ENCODE measurements at places on chromosomes 3 and 15. TPM values are rescaled to one million over a fixed set of nuclear protein-coding genes. Genes with fewer than 3 reads are reported as not detected.

DNA sequence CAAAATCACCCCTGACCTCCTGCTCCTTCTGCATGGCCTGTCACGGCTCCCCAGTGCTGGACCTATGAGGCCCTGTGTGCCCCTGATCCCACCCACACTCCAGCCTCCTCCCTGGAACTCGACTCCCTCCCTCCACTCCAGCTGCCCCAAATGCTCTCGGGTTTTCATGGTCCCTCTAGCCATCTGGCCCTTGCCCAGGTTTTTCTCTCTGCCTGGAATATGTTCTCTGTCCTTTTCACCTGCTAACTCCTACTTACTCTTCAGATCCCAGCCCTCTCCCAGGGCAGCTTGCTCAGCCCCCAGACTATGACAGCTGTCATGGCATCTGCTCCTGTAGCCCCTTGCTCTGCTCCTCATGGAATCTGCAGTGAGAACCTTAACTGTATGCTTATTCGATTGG lies 30.3 kb downstream of the DUSP7 start:
- DNase-seq: no peak
- no peak overlapping the region for H3K27ac ChIP-seq
- H3K4me3 ChIP-seq: no peak overlapping the region
- no peaks in the 10 kb centered on the region for H3K36me3 ChIP-seq
- H3K27me3 ChIP-seq: no peaks in the 10 kb centered on the region

- no peak for DNase-seq
- H3K4me3 ChIP-seq: no peak overlapping the region
- H3K4me1 ChIP-seq: peaks cover 22% of the 10 kb centered on the region
- peaks cover 65% of the 10 kb centered on the region for H3K36me3 ChIP-seq
These were observed 60.7 kb downstream of the TASOR start for GRCh38 chr3:56622381-56622780.

GRCh38 chr3:175059788-175060187 lies 200.7 kb downstream of the NAALADL2 start:
- no peaks in the 10 kb centered on the region for H3K4me1 ChIP-seq
- DNase-seq: no peak
- no peak overlapping the region for H3K27ac ChIP-seq
- H3K27me3 ChIP-seq: no peaks in the 10 kb centered on the region
- no peaks in the 10 kb centered on the region for H3K36me3 ChIP-seq

GRCh38 chr3:127097072-127097405 lies 95.9 kb upstream of the PRR23E start:
- no peaks in the 10 kb centered on the region for H3K4me1 ChIP-seq
- no peaks in the 10 kb centered on the region for H3K36me3 ChIP-seq
- DNase-seq: no peak
- H3K27me3 ChIP-seq: peaks cover 25% of the 10 kb centered on the region
- no peak overlapping the region for H3K27ac ChIP-seq

DNA sequence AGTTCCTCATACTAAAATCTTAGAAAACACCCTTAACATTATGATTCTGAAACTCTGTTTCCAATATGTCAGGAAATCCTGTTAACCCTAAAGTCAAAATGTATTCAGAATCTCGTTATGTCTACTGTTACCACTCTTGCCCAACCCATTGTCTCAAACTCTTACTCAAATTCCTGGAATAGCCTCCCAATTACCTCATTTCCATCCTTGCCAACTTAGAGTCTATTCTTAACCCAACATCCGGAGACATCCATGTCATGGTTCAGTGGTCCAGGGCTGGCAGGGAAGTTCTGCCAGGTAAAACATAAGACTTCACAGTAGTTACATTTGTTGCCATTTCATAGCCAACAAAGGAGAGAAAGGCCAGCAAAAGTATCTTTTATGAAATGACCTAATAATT lies 593.9 kb downstream of the PYDC2 start:
- no peak for DNase-seq
- H3K27ac ChIP-seq: no peak overlapping the region
- H3K36me3 ChIP-seq: no peaks in the 10 kb centered on the region
- H3K4me1 ChIP-seq: no peaks in the 10 kb centered on the region

- H3K36me3 ChIP-seq: no peaks in the 10 kb centered on the region
- peaks cover 28% of the 10 kb centered on the region for H3K4me1 ChIP-seq
- no peaks in the 10 kb centered on the region for H3K27me3 ChIP-seq
- peak overlapping the region; percentile 80 for H3K27ac ChIP-seq
- DNase-seq: no peak
- H3K4me3 ChIP-seq: peak overlapping the region; percentile 5
These were observed 235.6 kb downstream of the MYRIP start for GRCh38 chr3:40045051-40045450.

DNA sequence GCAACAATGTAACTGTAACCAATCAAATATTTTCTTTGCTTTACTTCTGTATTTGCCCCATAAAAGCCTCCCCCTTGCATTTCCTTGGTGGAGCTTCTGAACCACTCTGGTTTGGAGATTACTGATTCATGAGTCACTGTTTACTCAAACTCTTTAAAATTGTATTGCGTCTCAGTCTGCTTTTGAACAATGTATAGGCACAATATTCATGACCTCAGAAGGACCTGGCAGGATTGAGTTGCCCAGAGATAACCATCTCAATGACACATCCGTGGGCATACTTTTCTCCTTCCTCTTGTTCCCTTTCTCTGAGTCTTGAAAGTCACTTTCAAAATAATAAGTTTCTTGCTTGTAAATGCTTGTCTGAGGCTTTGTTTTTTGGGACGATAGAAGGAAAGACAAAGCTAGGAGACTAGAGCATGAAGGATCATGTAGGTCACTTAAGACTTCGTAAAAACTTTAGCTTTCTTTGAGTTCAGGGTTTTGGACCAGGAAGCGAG lies 57.1 kb upstream of the POU1F1 start:
- H3K4me3 ChIP-seq: peak overlapping the region; percentile 24
- H3K27ac ChIP-seq: peak overlapping the region; percentile 65
- DNase-seq: peak; percentile 88
- no peaks in the 10 kb centered on the region for H3K36me3 ChIP-seq

- H3K27me3 ChIP-seq: no peaks in the 10 kb centered on the region
- H3K27ac ChIP-seq: no peak overlapping the region
- no peak overlapping the region for H3K4me3 ChIP-seq
These were observed 767.1 kb downstream of the IGSF11 start for GRCh38 chr3:118267588-118267987.

- H3K4me3 ChIP-seq: no peak overlapping the region
- no peak overlapping the region for H3K27ac ChIP-seq
- DNase-seq: peak; percentile 67
- H3K36me3 ChIP-seq: no peaks in the 10 kb centered on the region
These were observed 583.9 kb downstream of the NTRK3 start for GRCh38 chr15:87672309-87673288.

Gene ACAP2
- 47.8 TPM for total RNA-seq

Gene IFT122
- total RNA-seq: 16.3 TPM

Gene FOXB1
- total RNA-seq: not detected

Gene TMEM266
- total RNA-seq: 0.38 TPM

Gene SLC24A5
- not detected for total RNA-seq

Gene AMT
- total RNA-seq: 5.8 TPM

Gene GOLGA8N
- total RNA-seq: 0.65 TPM

Gene PRR20G
- not detected for total RNA-seq

Gene ATP13A4
- total RNA-seq: not detected

Gene C3orf38
- total RNA-seq: 21.6 TPM

Gene SOX14
- total RNA-seq: not detected

Gene THAP10
- total RNA-seq: 2.0 TPM
